ENCODE measurements at places on chromosomes 6 and 20. TPM values are rescaled to one million over a fixed set of nuclear protein-coding genes. Genes with fewer than 3 reads are reported as not detected.

DNA sequence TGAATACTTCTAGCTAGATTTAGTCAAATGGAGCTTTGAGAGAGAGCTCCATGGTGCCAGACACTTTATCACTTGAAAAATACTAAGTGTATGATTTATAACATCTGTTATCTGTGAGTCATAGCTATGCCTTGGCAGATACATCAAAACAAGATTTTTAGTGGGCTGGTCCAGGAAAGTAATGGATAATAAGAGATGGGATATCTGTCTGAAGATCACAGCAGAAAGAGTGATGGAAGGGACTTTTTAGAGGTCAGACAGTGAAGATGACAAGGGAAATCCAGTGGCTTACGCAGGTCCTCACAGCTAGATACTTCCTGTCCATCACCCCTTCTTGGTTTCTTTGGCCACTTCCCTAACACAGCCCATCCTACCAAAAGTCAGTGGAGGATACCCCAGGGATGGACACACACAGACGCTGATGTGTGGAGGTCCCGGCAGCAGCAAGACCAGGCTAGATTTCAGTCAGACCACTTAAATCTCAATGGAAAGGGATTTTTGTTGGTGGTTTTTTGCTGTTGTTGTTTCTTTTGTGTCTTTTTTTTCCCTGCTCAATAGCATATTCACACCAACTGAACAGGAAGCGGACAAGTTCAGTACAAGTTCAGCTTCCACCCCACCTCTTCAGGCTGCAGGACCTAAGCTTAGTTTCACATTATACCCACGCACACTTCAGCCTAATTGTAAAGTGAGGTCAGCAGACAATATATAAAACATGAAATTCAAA lies 209.3 kb downstream of the ALDH8A1 start:
- H3K4me3 ChIP-seq = no peak overlapping the region
- no peaks in the 10 kb centered on the region for H3K36me3 ChIP-seq
- H3K27me3 ChIP-seq = no peaks in the 10 kb centered on the region

GRCh38 chr6:145028144-145028818 lies 707.0 kb downstream of the EPM2A start:
- DNase-seq = no peak
- no peak overlapping the region for H3K4me3 ChIP-seq

DNA sequence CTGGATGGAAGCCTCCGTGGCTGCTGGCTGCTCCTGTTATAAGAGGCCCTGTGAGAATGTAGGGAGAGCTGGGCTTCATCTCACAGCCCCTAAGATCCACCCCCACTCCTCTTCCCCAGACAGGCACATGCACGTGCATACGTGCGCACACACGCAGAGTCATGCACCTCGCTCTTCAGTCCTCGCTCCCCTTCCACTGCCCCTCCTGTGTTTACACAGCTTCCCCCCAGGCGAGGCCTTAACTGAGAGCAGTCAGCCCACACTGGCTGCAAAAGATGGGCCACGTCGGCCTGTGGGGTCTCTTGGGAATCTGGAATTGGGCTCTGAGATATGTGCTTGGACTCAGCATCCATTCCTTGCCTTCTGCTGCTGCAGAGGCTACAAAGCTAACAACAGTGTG lies 35.2 kb upstream of the MLN start:
- DNase-seq = no peak
- peaks cover 44% of the 10 kb centered on the region for H3K4me1 ChIP-seq
- no peaks in the 10 kb centered on the region for H3K27me3 ChIP-seq
- H3K36me3 ChIP-seq = no peaks in the 10 kb centered on the region
- H3K27ac ChIP-seq = peak overlapping the region; percentile 94

DNA sequence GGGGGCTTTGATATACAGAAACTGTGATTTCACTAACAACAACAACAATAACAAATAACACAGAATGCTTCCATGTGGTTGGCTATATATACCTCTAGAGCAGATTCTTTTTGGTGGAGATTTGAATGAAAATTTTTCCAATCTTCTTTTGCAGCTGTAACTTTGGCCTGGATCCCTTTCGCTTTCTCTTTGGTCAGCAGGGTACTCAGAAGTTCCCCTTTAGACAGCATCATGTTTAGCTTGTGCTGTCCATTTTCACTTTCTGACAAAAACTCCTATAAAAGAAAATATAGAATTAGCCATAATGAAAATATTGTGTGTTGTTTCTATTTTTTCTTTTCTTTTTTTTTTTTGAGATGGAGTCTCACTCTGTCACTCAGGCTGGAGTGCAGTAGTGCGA lies 264.2 kb downstream of the SYNE1 start:
- no peaks in the 10 kb centered on the region for H3K27me3 ChIP-seq
- no peak overlapping the region for H3K27ac ChIP-seq
- peaks cover 3% of the 10 kb centered on the region for H3K4me1 ChIP-seq

DNA sequence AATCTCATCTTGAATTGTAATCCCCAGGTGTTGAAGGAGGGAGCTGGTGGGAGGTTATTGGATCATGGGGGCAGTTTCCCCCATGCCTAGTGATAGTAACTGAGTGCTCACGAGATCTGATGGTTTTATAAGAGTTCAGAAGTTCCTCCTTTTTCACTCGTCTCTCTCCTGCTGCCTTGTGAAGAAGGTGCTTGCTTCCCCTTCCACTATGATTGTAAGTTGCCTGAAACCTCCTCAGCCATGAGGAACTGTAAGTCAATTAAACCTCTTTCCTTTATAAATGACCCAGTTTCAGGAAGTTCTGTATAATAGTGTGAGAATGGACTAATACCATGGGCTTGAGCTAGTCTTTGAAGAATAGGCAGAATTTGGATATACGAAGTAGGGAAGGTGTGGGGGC lies 113.9 kb downstream of the RIN2 start:
- H3K27me3 ChIP-seq = no peaks in the 10 kb centered on the region
- no peak for DNase-seq
- peaks cover 10% of the 10 kb centered on the region for H3K4me1 ChIP-seq
- H3K27ac ChIP-seq = no peak overlapping the region

DNA sequence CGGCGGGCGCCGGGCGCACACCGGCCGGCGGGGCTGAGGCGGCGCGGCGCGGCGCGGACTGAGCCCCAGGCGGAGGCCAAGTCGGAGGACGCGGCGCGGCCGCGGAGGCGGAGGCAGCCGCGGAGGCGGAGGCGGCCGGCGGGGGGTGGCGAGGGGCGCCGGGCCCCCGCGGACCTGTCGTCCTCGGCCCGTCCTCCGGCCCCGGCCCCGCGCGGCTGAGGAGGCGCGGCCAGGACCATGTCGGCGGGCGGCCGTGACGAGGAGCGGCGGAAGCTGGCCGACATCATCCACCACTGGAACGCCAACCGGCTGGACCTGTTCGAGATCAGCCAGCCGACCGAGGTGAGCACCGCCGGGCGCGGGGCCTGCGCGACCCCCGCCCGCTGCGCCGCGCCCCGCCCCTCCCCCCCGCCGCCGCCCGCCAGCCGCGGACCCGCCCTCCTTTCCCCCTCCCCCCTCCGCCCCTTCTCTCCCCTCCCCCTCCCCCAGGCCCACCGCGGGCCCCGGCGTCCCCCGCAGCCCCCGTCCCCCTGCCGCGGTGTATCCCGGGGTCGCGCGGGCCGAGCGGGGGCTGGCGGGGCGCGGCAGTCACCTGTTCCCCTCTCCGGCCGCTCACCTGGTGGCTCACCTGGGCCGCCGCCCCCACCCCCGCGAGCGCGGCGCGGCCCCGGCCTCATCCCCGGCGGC lies at the start of gene AFDN:
Gene AFDN (plus strand): TSS at position 16 of the 687 bp plus-strand sequence. CDS start 222 bp downstream, at position 238.
- peak within 1 kb of the TSS; percentile 85 for H3K27ac ChIP-seq
- H3K36me3 ChIP-seq = peaks cover 2% of the 10 kb centered on the region
- DNase-seq = no peak
- no peaks in the 10 kb centered on the region for H3K27me3 ChIP-seq
- H3K4me3 ChIP-seq = peak within 1 kb of the TSS; percentile 90
- H3K4me1 ChIP-seq = peaks cover 41% of the 10 kb centered on the region

DNA sequence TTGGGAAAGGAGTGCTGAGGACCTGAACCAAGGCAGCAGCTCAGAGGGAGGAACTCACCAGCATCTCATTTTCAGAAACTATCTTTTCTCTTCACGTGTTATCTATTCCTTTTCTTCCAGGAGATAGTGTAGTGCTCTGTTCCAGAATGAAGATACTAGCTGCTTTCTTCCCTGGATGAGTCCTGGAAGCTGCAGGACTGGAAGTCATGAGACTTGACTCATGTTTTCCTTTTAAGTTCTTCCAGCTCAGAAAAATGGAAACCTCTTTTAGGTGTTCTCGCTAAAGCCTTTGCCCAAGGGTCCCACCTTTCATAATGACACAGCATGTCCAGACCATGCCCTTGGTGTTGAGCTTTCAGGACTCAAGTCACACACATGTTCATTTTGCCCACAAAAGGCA lies 106.7 kb downstream of the UNC5CL start:
- no peak for DNase-seq
- H3K4me1 ChIP-seq = peaks cover 13% of the 10 kb centered on the region
- H3K36me3 ChIP-seq = no peaks in the 10 kb centered on the region

- no peak overlapping the region for H3K4me3 ChIP-seq
- no peak for DNase-seq
- no peaks in the 10 kb centered on the region for H3K36me3 ChIP-seq
- no peaks in the 10 kb centered on the region for H3K4me1 ChIP-seq
- H3K27me3 ChIP-seq = peaks cover 4% of the 10 kb centered on the region
Measured at GRCh38 chr20:32979201-32979998, 24.8 kb downstream of the SUN5 start.

GRCh38 chr6:2716936-2717700 lies 33.6 kb downstream of the MYLK4 start:
- no peak for DNase-seq
- peaks cover 2% of the 10 kb centered on the region for H3K36me3 ChIP-seq
- H3K4me1 ChIP-seq = peaks cover 10% of the 10 kb centered on the region
- H3K27me3 ChIP-seq = no peaks in the 10 kb centered on the region
- no peak overlapping the region for H3K4me3 ChIP-seq
- no peak overlapping the region for H3K27ac ChIP-seq

The TXNDC5 gene
- 153 TPM for total RNA-seq

The GATA5 gene
- total RNA-seq = not detected

The HLA-DOA gene
- not detected for total RNA-seq

The FAM217A gene
- total RNA-seq = not detected

The DPPA5 gene
- not detected for total RNA-seq
